Activated T-helper 1 cell treated with anti-CD3 and anti-CD28 coated beads, Interleukin-2, amount 50 U/mL, for 16 hours (primary cell): ENCODE measurements at places on chromosomes 3 and 15.

DNA sequence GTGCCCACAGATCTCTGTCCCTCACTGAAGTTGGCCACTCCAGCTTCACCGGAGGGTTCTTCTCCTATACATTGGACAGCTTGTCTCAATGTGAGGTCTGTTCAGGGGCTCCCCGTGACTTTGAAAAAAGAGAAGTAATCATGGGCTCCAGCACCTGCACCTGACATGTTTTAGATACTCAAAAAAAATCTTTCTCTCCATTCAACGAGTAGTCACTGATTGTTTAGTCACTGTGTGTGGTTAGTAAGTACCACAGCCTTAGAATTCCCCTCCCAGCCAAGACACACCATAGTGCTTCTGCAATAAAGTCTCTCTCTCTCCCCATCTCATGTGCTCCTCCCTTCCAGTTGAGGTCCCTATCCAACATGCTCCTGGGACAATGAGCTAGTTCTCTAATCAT lies 18.6 kb downstream of the CCR9 start:
- no peak for DNase-seq

- no peak for DNase-seq
These were observed 187.4 kb downstream of the GOLGA6L6 start for GRCh38 chr15:20353966-20354883.

DNA sequence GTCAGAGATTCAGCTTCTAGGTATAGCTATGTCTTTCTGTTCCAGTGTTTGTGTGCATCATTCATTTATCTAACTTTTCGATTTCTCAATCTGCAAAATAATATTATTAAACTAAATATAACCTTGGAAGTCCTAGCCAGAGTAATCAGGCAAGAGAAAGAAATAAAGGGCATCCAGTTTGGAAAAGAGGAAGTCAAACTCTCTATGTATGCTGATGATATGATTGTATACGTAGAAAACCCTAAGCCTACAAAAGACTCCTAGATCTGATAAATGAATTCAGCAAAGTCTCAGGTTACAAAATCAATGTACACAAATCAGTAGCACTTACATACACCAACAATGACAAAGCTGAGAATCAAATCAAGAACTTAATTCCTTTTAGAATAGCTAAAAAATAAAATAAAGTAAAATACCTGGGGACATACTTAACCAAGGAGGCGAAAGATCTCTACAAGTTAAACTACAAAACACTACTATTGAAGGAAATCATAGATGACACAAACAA lies 718.2 kb downstream of the NTRK3 start:
- no peak for DNase-seq

DNA sequence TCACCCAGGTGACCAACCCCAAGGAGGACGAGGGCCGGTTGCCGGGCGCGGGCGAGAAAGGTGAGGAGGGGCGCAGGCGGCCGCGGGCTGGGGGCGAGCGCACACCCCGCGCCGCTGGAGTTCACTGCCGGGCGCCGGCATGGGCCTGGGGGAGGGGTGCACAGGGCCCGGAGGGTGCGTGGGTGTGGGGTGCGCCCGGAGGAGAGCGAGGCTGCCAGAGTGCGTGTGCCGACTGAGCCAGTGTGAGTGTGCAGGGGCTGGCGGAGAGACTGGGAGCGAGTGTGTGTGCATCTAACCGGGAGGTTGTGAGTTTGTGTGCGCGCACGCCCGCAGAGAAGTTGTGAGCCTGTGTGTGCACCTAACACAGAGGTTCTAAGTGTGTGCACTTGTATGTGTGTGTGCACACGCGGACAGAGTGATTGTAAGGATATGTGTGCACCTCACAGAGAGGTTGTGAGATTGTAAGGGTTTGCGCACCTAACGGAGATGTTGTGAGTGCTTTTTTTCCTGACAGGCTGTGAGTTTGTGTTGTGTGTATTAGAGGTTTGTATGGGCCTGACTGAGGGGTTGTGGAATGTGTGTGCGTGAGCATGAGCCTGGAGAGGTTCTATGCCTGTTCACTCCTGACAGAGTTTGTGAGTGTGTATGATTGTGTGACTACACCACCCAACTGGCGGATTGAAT lies 681 bp downstream of the CTDSPL start:
- no peak for DNase-seq

GRCh38 chr3:142244056-142244455 lies 18.7 kb upstream of the GK5 start:
- no peak for DNase-seq

- no peak for DNase-seq
These were observed 93.7 kb downstream of the ABI3BP start for GRCh38 chr3:100899440-100900091.

GRCh38 chr15:84035399-84035766 lies 200.2 kb upstream of the GOLGA6L4 start:
- DNase-seq, result no peak

DNA sequence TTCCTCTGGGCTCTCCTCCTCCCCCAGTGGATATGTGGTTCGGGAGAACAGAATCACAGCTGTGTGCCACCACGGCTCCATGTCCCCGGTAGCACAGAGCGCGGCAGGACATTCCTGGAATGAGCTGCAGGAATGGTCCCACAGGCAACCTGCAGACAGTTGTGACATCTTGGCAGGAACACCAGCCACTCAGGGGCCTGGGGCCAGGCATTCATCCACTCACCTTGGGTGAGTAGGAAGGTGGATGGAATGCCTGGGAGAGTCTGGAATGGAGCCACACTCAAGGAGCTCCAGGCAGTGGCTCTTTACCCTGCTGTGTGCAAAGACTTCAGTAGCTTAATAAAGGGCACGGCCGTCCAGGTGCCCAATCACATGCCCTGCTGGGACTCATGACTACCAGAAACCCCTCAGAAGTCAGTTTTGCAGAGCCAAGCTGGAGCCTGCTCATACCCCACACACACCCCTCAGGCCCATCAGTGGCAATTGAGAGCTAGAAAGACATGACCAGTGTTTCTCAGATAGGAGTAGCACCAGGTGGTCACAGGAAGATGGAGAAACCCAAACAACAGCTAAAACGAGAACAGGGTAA lies 117.3 kb upstream of the PRR20G start:
- no peak for DNase-seq

DNA sequence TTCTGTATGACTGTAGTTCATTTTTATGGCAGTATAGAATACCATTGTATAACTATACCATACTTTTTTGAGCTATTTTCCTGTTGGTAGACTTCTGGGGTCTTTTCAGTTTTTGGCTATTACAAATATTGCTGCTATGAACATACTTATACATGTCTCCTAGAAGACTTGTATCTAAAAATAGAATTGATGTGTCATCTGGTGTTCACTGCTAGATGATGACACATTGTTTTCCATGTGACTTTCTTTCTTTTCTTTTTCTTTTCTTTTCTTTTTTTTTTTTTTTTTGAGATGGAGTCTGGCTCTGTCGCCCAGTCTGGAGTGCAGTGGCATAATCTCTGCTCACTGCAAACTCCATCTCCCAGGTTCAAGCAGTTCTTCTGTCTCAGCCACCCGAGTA lies 69.8 kb downstream of the SH3GL3 start:
- no peak for DNase-seq
